Activated naive CD8-positive, alpha-beta T cell treated with anti-CD3 and anti-CD28 coated beads for 36 hours (primary cell): ENCODE measurements at places on chromosomes 7 and 10. TPM values are rescaled to one million over a fixed set of nuclear protein-coding genes. Genes with fewer than 3 reads are reported as not detected.

DNA sequence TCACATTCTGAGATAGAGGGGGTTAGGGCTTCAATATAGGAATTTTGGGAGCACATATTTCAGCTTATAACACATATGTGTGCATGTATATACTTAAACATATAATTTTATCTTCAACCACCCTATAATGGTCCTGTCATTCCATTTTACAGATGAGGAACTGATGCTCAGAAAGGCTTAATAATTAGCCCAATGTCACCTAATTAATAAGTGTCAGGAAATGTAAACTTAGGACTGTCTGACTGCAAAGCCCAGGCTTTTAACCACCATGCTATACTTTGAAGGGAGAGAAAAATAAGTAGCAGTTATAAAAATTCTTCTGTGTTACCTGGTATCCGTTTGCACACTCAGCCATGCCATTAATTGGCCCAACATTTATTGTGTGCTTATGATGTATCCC lies 172.6 kb downstream of the SKIDA1 start:
- no peak for DNase-seq
- H3K4me1 ChIP-seq = no peaks in the 10 kb centered on the region
- H3K27ac ChIP-seq = no peak overlapping the region
- H3K36me3 ChIP-seq = no peaks in the 10 kb centered on the region
- H3K4me3 ChIP-seq = no peak overlapping the region

Gene FFAR4
- not detected for total RNA-seq

GRCh38 chr7:92797693-92798092 lies 38.7 kb downstream of the CDK6 start:
- peaks cover 26% of the 10 kb centered on the region for H3K4me1 ChIP-seq
- H3K4me3 ChIP-seq = no peak overlapping the region

Gene AZGP1
- total RNA-seq = not detected

- no peak overlapping the region for H3K27ac ChIP-seq
- H3K27me3 ChIP-seq = no peaks in the 10 kb centered on the region
- peaks cover 13% of the 10 kb centered on the region for H3K36me3 ChIP-seq
- no peak for DNase-seq
- H3K4me1 ChIP-seq = no peaks in the 10 kb centered on the region
- no peak overlapping the region for H3K4me3 ChIP-seq
Measured at GRCh38 chr7:134044682-134045081, 82.5 kb upstream of the LRGUK start.

DNA sequence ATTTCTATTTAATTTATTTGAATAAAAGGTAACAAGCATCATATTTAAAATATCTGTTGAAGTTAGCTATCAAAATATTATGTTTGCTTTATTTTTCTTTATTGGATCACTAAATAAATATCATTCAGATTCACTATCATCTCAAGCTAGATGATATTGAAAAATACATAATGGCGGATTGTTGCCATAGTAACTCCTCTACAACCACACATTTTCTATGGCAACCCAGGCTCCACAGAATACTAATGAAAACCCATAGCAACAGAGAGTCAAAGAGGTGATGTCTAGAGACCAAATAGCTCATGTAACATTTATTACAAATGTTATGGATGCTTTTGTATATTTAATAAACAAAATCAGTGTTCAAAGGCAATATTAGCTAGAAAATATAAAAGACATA lies 148.9 kb upstream of the CDK1 start:
- H3K36me3 ChIP-seq = no peaks in the 10 kb centered on the region
- H3K27me3 ChIP-seq = peaks cover 12% of the 10 kb centered on the region
- no peak for DNase-seq
- H3K4me1 ChIP-seq = no peaks in the 10 kb centered on the region

DNA sequence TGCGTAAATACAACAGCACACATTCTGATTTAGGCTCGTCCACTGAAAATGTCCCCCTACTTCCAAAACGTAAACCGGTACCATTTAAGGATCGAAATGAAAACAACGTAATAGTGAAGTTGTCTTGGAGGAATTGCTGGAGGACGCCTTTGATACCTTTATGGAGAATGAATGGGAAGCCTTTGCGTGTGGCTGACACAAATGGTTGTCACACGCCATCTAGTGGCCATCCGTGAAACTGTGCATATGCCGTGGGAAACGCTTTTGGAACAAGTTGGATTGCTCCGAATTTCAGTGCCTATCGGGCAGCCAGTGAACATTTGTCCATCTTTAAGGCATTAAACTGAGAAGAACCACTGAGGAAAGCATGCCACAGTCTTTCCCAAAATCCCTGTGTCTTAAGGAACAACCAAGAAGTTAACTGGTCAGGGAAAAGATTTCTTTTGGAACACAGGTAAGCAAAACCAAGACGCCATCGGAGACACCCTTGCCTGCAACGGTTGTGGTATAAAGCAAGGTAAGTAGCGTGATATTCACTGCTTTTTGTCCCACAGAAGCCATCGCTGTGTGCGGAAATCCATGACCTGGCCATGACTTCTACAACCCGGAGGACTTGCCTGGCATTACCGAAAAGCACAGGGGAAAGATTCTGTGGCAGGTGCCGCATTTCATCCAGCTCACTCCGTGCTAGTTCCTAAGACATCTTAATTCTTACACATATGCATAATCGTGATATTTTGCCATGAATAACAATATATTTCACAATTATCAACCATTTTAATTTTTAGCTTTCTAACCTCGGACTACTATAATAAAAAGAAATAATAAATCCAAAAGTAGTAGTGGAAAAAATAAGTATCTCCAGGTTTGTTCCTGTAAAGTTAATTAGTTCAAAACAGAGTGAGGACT lies 100.6 kb downstream of the FAM204A start:
- H3K4me1 ChIP-seq = no peaks in the 10 kb centered on the region
- peaks cover 59% of the 10 kb centered on the region for H3K27me3 ChIP-seq
- no peak overlapping the region for H3K4me3 ChIP-seq

DNA sequence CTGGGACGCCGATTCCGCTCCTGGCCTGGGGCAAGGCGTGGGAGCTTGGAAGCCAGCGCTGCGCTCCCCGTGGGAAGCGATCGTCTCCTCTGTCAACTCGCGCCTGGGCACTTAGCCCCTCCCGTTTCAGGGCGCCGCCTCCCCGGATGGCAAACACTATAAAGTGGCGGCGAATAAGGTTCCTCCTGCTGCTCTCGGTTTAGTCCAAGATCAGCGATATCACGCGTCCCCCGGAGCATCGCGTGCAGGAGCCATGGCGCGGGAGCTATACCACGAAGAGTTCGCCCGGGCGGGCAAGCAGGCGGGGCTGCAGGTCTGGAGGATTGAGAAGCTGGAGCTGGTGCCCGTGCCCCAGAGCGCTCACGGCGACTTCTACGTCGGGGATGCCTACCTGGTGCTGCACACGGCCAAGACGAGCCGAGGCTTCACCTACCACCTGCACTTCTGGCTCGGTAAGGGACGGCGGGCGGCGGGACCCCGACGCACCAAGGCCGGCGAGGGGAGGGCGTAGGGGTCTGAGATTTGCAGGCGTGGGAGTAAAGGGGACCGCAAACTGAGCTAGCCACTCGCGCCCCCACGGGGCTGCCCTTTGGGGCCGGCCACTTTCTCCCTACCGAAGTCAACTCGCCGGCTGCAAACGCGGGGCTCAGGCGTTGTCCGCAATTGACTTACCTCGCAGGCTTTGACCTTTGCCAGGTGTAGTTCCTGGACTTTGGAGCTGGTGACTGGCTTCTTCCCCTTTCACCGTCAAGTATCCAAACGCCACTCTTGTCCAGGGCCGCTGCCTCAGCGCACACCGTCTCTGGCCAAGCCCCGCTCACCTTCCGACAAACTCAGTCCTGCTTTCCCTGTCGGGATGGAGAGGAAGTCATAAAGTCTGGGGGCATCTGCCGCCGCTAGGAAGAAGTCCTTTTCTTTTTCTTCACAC lies at the start of gene SCIN:
Gene SCIN, plus strand, starts transcription at position 187 of the 928 bp plus-strand sequence. Its CDS starts 67 bp downstream, at position 254.
- H3K27ac ChIP-seq = no peak within 1 kb of the TSS

DNA sequence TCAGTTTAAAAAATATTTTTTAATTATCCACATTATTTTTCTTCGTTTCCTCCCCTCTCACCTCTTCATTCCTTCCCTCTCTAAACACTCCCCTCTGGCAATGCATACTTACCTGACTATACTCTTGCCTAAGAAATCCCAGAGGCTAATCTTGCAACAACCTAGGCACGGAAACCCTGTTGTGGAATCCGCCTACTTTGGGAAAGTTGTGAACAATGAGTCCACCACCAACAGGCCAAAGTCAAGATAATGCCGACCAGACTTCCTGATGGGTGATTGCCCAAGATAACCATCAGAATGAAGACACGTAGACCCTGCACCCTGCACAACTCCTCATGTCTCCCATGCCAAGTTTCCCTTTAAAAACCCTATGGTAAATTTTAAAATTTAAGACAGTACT lies 521.5 kb downstream of the KIF20B start:
- H3K27me3 ChIP-seq = peaks cover 7% of the 10 kb centered on the region
- DNase-seq = no peak
- no peaks in the 10 kb centered on the region for H3K36me3 ChIP-seq
- no peak overlapping the region for H3K4me3 ChIP-seq

Gene CYP3A7
- total RNA-seq = not detected

Gene CYP2W1
- total RNA-seq = not detected

DNA sequence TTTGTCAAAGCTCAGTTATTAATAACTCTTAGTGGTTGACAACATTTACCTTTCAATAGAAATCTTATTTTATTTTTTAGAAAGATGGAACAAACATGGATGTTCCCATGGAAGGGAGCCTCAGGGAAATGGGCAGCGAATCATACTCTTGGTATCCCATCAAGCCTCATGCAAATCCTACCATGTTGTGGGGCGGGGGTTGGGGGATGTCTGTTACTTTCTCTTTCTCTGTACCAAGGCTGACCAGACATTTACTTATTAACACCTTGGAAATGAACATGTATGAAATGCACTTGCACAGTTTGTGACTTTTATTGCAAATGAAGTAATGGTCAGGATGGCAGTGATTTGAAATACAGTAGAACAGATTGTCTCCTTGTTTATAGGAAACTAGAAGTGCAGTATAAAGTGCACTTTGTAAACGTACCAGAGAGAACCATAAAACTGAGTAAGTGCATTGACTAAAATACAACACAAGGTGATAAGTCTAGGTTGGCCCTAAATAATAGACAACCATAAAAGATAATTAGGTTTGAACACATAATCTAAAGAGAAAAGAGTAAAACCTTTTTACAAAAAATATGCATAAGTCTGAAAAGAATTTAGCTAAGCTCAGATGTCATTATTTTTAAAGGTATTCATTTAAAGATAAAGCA lies 32.4 kb downstream of the SEMA3D start:
- no peak overlapping the region for H3K4me3 ChIP-seq
- no peaks in the 10 kb centered on the region for H3K27me3 ChIP-seq
- no peak overlapping the region for H3K27ac ChIP-seq

DNA sequence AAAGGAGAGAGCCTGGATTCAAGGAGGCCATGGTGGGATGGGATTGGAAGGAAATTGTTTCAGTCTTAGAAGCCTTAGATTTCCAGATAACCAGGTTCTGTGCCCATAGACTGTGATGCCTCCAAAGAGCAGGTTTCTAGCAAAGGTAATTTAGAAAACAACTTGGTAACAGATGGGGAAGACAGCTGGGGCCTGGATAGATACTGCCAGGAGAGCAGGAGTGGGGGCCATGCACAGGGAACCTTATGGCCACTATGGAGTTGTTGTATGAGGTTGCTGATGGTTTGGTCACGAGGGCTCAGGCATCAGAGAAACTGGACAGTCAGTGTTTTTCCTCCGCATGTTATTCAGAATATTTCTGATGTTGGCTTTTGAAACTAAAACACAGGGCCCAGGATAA lies 901.9 kb downstream of the LRMDA start:
- H3K36me3 ChIP-seq = no peaks in the 10 kb centered on the region
- H3K4me1 ChIP-seq = no peaks in the 10 kb centered on the region
- no peak for DNase-seq
- no peak overlapping the region for H3K4me3 ChIP-seq
- H3K27ac ChIP-seq = no peak overlapping the region
